Activated CD8-positive, alpha-beta T cell treated with anti-CD3 and anti-CD28 coated beads for 36 hours (primary cell): ENCODE measurements at places on chromosomes 6 and 20. TPM values are rescaled to one million over a fixed set of nuclear protein-coding genes. Genes with fewer than 3 reads are reported as not detected.

KCNQ2 gene
- not detected for total RNA-seq

GTF3C6 gene
- total RNA-seq = 87.5 TPM

GGTLC1 gene
- not detected for total RNA-seq

GPLD1 gene
- total RNA-seq = 0.72 TPM

- no peak overlapping the region for H3K4me3 ChIP-seq
- H3K27me3 ChIP-seq = peaks cover 17% of the 10 kb centered on the region
- no peaks in the 10 kb centered on the region for H3K4me1 ChIP-seq
These were observed 61.1 kb upstream of the TCF21 start for GRCh38 chr6:133827766-133828165.

DNA sequence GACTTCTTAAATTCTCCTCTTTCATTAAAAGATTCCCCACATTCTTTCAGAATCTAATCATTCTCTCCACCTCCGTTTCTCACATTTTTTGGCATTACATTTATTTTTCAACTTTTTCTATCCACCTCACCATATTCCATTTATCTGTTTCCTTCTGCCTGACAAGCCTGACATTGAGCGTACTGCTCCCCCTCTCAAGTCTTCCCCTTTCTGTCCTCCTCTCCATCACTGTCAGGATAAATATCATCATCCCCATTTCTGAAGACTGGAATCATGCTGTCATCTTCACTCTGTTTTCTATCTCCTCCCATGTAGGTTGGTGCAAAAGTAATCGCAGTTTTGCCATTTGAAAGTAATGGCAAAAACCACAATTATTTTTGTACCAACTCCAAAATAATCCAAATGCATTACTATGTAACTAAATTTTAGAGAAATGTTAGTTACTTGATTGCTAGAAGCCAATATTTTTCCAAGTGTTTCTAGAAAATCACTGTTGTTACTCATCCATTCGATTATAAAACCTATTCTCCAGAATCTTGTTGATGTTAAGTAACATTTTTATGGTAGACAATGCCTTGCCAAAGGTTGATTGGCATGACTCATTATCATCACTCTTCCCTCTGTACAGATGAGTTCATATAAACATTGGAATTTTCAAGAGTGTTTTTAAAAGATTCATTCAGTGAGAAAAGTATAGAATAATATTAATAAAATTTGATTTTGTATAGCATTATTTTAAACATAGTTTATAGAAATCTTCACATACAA lies 292.3 kb upstream of the RNF217 start:
- no peaks in the 10 kb centered on the region for H3K36me3 ChIP-seq
- H3K4me1 ChIP-seq = no peaks in the 10 kb centered on the region
- H3K27me3 ChIP-seq = no peaks in the 10 kb centered on the region
- no peak overlapping the region for H3K4me3 ChIP-seq
- no peak overlapping the region for H3K27ac ChIP-seq
- no peak for DNase-seq

- no peaks in the 10 kb centered on the region for H3K36me3 ChIP-seq
- H3K27ac ChIP-seq = no peak overlapping the region
- H3K4me3 ChIP-seq = no peak overlapping the region
- peaks cover 5% of the 10 kb centered on the region for H3K27me3 ChIP-seq
- H3K4me1 ChIP-seq = peaks cover 1% of the 10 kb centered on the region
- DNase-seq = no peak
These were observed 9.1 kb upstream of the SLC17A2 start for GRCh38 chr6:25939593-25939992.

GRCh38 chr6:473768-474452 lies 82.4 kb downstream of the IRF4 start:
- H3K36me3 ChIP-seq = peaks cover 2% of the 10 kb centered on the region
- peak overlapping the region; percentile 40 for H3K4me3 ChIP-seq
- peak overlapping the region; percentile 88 for H3K27ac ChIP-seq
- peaks cover 66% of the 10 kb centered on the region for H3K4me1 ChIP-seq
- no peaks in the 10 kb centered on the region for H3K27me3 ChIP-seq

DNA sequence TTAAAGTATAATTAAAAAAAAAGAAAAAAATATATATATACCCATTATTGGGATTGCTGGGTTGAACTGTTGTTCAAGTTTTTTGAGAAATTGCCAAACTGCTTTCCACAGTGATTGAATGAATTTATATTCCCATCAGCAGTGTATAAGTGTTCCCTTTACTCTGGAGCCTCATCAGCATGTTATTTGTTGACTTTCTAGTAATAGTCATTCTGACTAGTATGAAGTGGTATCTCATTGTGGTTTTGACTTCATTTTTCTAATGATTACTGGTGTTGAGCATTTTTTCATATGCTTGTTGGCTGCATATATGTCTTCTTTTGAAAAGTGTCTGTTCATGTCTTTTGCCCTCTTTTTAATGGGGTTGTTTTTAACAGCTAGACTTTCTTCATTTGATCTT lies 1260.8 kb upstream of the GJE1 start:
- no peaks in the 10 kb centered on the region for H3K27me3 ChIP-seq
- H3K27ac ChIP-seq = no peak overlapping the region
- H3K4me1 ChIP-seq = no peaks in the 10 kb centered on the region

GRCh38 chr20:64242797-64243475 lies 12.6 kb upstream of the PCMTD2 start:
- H3K36me3 ChIP-seq = no peaks in the 10 kb centered on the region
- no peak for DNase-seq
- peaks cover 3% of the 10 kb centered on the region for H3K4me1 ChIP-seq

- H3K27me3 ChIP-seq = peaks cover 6% of the 10 kb centered on the region
- no peak for DNase-seq
- no peak overlapping the region for H3K4me3 ChIP-seq
- H3K4me1 ChIP-seq = peaks cover 5% of the 10 kb centered on the region
- H3K27ac ChIP-seq = no peak overlapping the region
These were observed 16.3 kb downstream of the RAD21L1 start for GRCh38 chr20:1242099-1242498.

DNA sequence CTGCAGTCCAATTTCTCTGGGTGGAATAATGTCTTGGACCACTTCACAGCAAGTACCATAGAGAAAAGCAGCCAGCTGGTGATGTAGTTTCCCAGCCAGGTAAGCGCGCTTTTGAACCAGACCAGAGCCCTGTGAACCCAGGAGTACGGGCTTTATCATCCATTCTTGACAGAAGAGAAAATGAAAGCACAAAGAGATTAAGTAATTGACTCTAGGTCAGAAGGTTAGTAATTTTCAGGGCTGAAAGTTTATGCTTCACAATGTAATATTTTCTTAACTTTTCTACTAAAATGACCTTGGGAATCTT lies 7.1 kb upstream of the UST start:
- no peaks in the 10 kb centered on the region for H3K36me3 ChIP-seq
- peaks cover 7% of the 10 kb centered on the region for H3K27me3 ChIP-seq
- H3K4me3 ChIP-seq = no peak overlapping the region
- DNase-seq = no peak
- no peaks in the 10 kb centered on the region for H3K4me1 ChIP-seq

DNA sequence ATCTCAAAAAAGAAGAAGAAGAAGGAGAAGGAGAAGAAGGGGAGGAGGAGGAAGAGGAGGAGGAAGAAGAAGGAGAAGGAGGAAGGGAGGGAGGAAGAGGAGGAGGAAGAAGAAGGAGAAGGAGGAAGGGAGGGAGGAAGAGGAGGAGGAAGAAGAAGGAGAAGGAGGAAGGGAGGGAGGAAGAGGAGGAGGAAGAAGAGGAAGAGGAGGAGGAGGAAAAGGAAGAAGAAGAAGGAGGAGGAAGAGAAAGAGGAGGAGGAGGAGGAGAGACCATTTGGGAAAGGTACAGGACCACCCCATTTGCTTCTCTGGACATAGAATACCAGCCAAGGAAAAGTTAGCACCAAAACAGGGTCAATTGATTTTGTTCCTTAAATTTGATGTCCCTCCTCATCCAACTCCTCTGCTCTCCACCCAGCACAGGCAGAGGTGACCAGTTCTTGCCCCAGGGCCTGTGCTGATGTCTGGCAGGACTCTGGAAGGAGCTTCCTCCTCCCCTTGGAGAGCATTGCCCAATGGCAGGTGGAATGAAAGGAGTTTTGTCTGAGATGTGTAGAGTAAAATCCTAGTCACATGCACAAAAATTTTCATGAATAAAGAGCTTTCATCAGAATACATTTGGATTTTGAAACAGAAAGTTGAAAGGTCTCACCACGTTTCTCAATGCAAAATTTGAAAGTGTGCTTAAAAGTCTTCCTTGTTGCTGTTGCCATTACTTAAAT lies 182.9 kb downstream of the LY86 start:
- H3K27me3 ChIP-seq = peaks cover 1% of the 10 kb centered on the region
- no peak overlapping the region for H3K27ac ChIP-seq
- no peaks in the 10 kb centered on the region for H3K4me1 ChIP-seq
- no peaks in the 10 kb centered on the region for H3K36me3 ChIP-seq
- no peak overlapping the region for H3K4me3 ChIP-seq

GRCh38 chr6:39166912-39167290 lies 51.9 kb upstream of the SAYSD1 start:
- no peak overlapping the region for H3K4me3 ChIP-seq
- no peak for DNase-seq
- H3K4me1 ChIP-seq = peaks cover 8% of the 10 kb centered on the region
- no peaks in the 10 kb centered on the region for H3K27me3 ChIP-seq

DNA sequence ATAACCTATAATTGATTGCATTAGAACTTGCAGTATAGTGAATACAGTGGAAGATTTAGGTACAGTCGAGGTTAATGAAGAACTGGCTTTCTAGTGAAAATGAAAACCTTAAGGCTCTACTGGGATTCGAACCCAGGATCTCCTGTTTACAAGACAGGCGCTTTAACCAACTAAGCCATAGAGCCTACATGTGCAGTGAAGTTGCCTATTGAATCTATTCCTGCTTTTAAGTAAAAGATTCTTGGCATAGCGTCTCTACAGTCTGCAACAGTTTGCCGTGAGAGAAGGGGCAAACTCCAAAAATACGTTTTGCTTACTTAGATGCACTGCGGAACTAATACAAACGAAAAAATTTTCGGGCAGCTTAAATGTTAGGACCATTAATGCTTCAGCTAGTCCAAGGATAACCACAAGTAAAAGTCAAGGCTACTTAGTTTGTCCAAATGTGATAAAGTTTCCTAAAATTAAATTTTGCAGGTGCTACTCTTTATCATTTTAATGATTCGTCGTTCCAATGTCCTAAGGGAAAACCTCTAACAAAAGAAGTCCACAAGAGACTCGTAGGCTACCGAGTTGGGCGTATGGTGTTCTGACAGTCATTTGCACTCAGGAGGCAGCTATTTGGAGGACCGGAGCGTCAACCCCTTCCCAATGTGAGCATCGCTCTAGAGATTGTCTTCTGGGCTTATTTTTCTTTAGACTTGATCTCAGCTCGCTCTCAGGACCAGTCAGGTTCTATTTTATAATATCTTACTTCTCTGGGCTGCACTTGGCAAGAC lies 31.3 kb upstream of the ZSCAN23 start:
- H3K4me1 ChIP-seq = no peaks in the 10 kb centered on the region
- H3K36me3 ChIP-seq = no peaks in the 10 kb centered on the region
- DNase-seq = peak; percentile 35
- peak overlapping the region; percentile 63 for H3K4me3 ChIP-seq
- no peak overlapping the region for H3K27ac ChIP-seq

DNA sequence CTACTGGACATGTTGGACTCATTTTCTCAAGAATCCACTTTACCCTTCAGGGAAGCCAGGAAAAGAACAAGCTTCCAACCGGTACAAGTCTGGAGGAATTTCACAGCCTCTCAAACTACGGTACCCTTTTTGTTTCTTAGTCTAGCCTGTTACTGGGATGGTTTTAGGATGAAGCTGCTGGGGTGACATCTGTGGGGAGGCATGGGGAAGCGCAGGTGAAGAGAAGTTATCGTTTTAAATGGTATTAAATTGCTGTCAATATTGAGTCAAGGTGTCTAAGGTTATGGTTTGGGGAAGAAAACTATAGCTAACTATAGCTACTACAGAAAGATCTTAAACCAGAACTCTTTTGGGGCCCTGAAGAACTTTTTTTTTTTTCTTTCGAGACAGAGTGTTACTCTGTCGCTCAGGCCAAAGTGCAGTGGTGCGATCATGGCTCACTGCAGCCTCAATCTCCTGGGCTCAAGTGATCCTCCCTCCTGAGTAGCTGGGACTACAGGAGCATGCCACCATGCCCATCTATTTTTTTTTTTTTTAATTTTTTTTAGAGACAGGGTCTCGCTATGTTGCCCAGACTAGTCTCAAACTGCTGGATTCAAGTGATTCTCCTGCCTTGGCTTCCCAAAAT lies 128.7 kb downstream of the RIN2 start:
- H3K4me1 ChIP-seq = no peaks in the 10 kb centered on the region
- H3K27me3 ChIP-seq = peaks cover 12% of the 10 kb centered on the region
- no peaks in the 10 kb centered on the region for H3K36me3 ChIP-seq
- no peak overlapping the region for H3K4me3 ChIP-seq
- no peak overlapping the region for H3K27ac ChIP-seq

- no peaks in the 10 kb centered on the region for H3K4me1 ChIP-seq
- no peaks in the 10 kb centered on the region for H3K36me3 ChIP-seq
- no peak overlapping the region for H3K4me3 ChIP-seq
- DNase-seq = no peak
- H3K27ac ChIP-seq = no peak overlapping the region
These were observed 355.4 kb downstream of the CD83 start for GRCh38 chr6:14472986-14473337.

GRCh38 chr20:18414140-18414539 lies 52.7 kb downstream of the DZANK1 start:
- H3K4me1 ChIP-seq = peaks cover 3% of the 10 kb centered on the region
- H3K4me3 ChIP-seq = no peak overlapping the region
- H3K27me3 ChIP-seq = no peaks in the 10 kb centered on the region

- H3K4me1 ChIP-seq = peaks cover 33% of the 10 kb centered on the region
- DNase-seq = no peak
- H3K4me3 ChIP-seq = peak overlapping the region; percentile 81
- H3K27ac ChIP-seq = no peak overlapping the region
- H3K36me3 ChIP-seq = peaks cover 8% of the 10 kb centered on the region
- no peaks in the 10 kb centered on the region for H3K27me3 ChIP-seq
These were observed 1.9 kb downstream of the KATNA1 start for GRCh38 chr6:149646599-149646998.

GRCh38 chr20:10504994-10505730 lies 70.1 kb downstream of the SLX4IP start:
- H3K27ac ChIP-seq = no peak overlapping the region
- no peak for DNase-seq
- peaks cover 3% of the 10 kb centered on the region for H3K36me3 ChIP-seq
- peaks cover 22% of the 10 kb centered on the region for H3K4me1 ChIP-seq

DNA sequence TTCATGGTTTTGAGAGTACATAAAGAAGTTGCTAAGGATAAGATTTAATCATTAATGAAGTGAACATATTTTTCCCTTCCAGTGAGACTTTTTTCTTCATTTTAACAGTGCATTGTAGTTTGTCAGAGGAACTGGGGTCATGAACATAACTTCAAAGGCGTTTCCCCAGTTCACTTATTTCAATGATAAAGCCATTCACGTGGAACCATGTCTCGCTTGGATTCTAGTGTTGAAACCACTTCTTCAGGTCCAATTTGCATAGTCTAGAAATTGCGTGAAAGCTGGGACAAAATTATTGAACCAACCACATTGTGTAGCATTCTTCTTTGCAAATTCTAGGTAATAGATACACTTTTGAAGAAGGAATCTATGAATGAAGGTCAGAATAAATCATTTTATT lies 197.0 kb downstream of the CLIC5 start:
- H3K27me3 ChIP-seq = no peaks in the 10 kb centered on the region
- peaks cover 4% of the 10 kb centered on the region for H3K36me3 ChIP-seq
- H3K4me1 ChIP-seq = peaks cover 24% of the 10 kb centered on the region

GRCh38 chr20:34150306-34151000 lies 38.4 kb upstream of the EIF2S2 start:
- no peak for DNase-seq
- peaks cover 16% of the 10 kb centered on the region for H3K27me3 ChIP-seq
- H3K4me1 ChIP-seq = no peaks in the 10 kb centered on the region

GRCh38 chr20:10090588-10091166 lies 55.9 kb downstream of the ANKEF1 start:
- peak; percentile 19 for DNase-seq
- H3K27me3 ChIP-seq = peaks cover 2% of the 10 kb centered on the region
- no peaks in the 10 kb centered on the region for H3K4me1 ChIP-seq

GRCh38 chr6:3247255-3248146 lies 11.2 kb upstream of the PSMG4 start:
- peaks cover 2% of the 10 kb centered on the region for H3K4me1 ChIP-seq
- H3K4me3 ChIP-seq = no peak overlapping the region
- no peak overlapping the region for H3K27ac ChIP-seq
- no peaks in the 10 kb centered on the region for H3K36me3 ChIP-seq
